Stimulated activated CD4-positive, alpha-beta T cell treated with anti-CD3 and anti-CD28 coated beads, Interleukin-4, amount 100 ng/mL, for 1 hour (primary cell): ENCODE measurements at places on chromosomes 6 and 20.

DNA sequence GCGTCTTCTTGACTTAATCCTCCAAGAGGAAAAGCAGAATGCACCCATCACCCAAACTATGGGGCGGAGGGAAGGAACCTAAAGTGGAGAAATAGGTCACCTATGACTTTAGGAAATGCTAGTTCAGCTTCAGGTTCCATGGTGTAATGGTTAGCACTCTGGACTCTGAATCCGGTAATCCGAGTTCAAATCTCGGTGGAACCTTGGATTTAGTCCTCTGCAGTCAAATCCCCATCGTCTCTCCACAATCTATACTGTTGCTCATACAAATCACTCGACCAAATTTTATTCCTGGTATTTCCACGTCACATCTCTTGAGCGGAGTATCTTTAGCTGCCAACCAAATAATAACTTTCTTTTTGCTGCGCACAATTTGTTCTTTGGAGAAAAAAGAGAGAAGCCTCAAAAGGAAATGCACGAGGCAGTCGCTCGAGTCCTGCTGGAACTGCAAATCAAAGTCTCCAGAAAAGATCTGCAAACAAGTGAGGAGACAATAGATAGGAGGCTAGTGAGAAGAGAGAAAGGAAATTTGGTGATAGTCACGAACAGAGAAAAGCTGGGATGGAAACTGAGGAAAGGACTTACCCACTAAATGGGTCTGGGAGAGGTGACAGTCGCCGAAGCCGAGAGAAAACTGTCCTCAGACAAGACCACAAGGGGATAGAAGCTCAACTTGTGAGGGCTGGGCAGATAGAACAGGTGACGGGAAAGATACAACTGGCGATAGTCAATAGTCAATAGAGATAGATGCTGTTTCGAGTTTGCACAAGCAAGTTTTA lies 16.6 kb downstream of the POM121L2 start:
- no peak for DNase-seq

GRCh38 chr20:64166721-64167615 lies 2.7 kb downstream of the MYT1 start:
- no peak for DNase-seq

DNA sequence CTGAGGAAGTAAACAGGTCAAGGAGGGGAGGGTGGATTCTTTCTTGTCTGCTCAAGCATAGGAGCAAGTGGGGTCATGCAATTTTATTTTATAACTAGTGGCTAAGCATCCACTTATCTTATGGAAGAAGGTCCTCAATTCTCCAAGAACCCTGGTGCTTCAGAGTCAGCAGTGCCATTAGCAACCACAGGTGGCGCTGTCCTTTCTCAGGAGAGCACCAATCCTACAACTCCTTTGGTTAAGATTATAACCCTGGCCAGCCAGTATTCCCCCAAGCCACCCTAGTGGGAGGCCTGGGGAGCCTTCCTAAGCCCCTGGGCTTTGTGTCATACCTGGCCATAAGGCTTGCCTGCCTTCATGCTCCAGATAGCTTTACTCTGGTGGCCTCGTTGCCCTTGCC lies 60.7 kb downstream of the PCSK2 start:
- DNase-seq, result no peak

GRCh38 chr6:41635365-41635764 lies 2.9 kb upstream of the MDFI start:
- DNase-seq, result no peak

GRCh38 chr20:19510611-19511010 lies 247.4 kb upstream of the RIN2 start:
- no peak for DNase-seq

- no peak for DNase-seq
These were observed 44.1 kb downstream of the BLTP3A start for GRCh38 chr6:34836008-34836407.

- DNase-seq, result no peak
These were observed 14.8 kb downstream of the TRIM31 start for GRCh38 chr6:30097902-30098768.

DNA sequence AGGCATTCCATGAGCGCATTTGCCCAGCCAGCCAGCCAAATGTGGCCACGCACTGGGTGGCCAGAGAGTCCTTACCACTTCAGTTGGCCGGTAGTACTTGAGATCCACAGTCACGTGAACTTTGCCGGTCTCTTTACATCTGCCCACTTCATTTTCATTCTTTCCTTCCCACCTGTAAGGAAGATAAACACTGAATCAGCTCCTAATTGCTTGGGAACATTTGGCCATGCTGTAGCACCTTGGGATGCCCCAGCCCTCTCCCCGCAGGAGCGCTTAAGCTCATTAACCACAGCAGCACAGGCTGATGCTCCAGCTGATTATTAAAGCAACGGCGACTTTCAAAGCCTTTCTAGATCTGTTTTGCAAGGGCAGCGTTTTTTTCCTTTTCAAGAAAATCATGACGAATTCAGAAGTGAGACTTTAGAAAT lies 116.6 kb downstream of the FOXC1 start:
- no peak for DNase-seq

GRCh38 chr6:154458565-154459470 lies 51.7 kb downstream of the CNKSR3 start:
- no peak for DNase-seq

DNA sequence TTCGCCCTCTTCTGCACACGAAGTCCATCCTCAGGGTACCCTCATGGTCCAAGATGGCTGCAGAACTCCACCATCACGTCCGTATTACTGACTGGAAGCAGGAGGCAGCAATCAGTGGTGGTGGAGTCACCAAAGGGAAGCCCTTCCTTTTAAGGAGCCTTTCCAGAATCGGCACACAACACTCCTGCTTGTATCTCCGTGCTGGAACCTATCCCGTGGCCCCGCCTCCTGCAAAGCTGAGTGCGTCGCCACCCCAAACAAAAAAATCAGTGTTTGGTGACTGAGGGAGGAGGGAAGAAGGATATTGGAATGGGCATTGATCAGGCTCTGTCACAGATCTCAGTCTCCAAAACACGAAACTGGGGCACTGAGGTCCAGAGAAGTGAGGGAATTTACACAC lies 5.8 kb upstream of the CCN5 start:
- no peak for DNase-seq

GRCh38 chr6:26474439-26474881 lies 16.7 kb downstream of the BTN2A1 start:
- DNase-seq, result no peak

DNA sequence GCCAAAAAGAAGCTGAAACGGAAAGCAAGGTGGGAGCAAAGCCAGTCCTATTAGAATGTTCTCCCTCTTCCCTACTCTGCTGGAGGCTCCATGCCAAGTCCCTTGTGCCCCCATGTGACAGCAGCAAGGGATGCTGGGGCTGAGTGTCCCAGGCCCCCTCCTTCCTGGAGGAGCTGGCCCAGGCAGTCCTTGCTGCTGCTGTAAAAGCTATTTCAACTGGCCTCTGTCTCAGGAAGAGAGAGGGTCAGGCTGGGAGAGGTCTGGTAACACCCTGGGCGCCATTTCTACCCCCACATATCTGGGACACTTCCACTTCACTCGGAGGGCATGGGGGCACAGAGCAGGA lies 25.0 kb downstream of the TTBK1 start:
- DNase-seq, result no peak

DNA sequence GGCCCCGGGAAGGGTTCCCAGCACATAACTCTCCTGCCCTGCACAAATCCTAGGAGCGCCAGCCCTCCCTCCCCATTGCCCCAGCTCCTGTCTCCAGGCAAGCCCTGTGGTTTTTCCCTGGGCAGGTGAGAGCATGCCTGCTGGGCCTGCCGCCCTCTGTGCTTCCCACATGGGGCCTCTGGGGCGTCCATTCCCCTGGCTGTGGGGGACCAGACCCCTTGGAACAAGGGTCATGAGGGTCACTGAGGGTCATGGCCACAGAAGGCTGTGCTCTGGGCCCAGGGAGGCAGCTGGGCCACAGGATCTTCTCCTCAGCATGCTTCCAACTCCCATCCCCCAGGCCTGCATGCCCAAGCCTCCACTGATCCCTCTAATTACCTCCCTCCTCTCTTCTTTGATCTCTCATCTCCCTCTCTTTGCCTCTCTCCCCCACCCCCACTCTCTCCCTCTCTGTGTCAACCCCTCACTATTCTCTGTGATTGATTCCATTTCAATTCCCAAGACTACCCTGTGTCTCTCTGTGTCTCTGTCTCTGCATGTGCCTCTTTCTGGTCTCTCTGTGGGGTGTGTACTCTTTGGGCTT lies 6.1 kb downstream of the MDFI start:
- no peak for DNase-seq

- no peak for DNase-seq
These were observed 150.4 kb downstream of the INSM1 start for GRCh38 chr20:20518263-20518662.

DNA sequence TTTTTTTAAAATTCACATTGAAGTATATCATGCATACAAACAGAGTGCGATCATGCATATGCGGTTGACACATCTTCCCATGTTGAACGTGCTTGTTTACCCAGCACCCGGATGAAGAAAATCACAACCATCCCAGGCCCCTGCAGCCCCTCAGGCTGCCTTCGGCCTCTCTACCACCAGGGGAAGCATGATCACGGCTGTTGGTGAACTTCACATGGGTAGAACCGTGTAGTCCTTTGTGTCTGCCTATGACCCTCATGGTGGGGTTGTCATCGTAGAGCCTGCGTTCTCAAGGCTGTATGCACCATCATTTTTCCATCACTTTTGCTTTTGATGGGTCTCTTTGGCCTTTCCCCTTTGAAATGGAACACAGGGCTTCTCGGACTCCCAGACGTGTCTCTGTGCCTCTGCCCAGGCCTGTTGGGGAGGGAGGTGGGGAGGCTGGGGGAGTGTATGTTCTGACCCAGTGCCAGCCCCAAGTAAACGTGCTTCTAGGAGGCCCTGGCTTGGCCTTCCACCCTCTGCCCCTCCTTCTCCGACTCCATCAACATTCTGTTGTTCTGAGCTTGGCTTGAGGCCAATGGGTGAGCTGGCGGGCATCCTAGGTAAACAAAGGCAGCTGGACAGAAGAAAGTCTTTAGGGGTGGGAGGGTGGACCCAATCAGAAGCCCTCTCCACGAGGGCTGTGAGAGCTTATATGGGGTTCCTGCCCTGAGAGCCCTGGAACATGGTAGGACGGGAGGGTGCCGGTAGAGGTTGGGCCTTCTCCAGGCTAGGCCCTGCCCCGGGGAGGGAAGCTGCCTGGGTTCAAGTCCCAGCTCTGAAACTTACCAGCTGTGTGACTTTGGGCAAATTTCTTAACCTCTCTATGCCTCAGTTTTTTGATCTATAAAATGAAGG lies 39.7 kb downstream of the TGM2 start:
- DNase-seq, result no peak

DNA sequence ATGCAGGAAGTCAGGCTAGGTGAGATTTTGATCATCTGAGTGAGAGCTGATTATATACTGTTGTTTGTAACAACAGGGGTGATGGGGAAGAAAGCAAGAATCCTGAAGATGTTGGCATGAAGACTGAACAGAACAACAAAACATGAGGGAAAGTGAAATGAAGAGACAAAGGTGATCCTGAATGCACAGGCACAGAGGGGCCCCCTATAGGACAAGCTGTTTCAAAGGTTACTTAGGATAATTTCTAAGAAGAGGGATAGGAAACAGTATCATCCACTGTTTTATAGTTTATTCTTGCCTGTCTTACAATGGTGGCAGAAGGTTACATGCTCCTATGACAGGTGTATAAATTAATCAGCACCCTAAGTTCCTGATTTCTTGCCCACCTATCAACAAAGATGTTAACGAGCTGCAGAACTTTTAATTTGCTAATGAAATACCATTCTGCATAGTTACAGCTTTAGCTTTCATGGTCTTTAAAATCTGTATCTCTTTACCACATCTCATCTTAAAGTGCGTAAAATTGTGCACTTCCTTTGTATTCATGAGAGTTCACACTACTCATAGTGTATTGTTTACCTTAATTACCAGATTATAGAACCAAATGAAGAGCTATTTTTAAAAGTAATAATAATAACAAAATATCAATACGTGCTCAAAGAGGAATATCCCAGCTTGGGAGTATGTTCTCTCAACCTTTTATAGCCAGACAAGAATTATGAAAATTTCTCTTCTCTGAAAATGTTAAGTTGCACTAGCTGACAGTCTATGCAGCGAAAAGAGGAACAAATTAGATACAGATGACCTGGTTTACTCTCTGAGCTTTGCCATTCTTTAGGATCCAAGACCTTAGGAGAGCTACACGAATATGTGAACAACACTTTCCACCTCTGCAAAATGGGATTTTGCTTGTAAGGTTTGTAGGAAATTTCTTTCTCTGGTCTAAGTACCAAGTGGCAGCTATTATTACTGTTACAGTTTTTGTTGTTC lies 192.5 kb downstream of the EDN1 start:
- no peak for DNase-seq

DNA sequence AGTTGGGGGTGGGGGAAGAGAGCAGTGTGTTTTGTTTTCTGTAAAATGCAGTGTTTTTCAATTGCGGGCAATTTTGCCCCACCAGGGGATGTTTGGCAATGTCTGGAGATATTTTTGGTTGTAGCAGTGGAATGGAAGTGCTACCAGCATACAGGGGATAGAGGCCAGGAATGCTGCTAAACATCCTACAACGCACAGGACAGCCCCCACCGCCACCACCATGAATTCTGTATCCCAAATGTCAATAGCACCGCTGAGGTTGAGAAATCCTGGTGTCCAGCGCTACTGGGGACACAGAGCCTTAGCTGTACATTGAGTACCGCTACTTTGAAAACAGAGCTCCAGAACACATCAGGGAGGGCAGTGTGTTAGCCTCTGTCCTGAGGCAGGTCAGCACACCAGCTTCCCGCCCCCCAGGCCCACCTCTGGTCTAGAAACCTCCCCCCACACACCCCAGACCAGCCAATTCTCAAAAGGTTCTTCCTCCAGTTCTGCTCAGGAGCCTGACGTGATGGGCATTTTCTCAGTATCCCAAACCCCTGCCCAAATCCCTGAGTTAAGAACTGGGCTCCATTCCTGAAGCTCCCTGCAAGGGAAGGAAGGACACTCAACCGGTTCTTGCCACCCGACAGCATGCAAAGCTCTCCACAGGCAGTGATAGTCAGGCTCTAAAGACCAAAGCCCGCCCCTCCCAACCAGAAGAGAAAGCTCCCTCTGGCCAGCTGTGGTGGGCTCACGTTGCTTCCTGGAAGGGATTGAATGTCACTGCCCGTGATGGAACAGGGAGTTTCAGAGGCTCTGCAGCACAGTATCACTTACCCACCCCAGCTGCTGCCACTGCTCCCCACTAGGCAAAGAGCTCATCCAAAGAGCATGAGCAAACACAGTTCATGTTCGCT lies 321.5 kb upstream of the JARID2 start:
- no peak for DNase-seq

- peak; percentile 30 for DNase-seq
These were observed 1.1 kb upstream of the AFDN start for GRCh38 chr6:167825332-167826229.

DNA sequence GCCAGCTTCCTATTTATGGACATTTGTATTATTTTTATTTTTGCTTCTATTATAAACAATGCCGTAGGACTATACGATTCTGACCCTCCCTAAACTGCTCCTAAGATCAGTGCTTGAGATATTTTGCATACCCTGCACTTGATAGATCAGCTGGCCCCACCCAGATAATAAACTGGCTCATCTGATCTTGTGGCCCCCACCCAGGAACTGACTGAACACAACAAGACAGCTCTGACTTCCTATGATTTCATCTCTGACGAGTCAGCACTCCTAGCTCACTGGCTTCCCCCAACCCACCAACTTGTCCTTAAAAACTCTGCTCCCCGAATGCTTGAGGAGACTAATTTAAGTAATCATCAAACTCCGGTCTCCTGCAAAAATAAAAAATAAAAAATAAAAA lies 34.9 kb upstream of the TFAP2A start:
- DNase-seq, result no peak

GRCh38 chr6:110575925-110576463 lies 99.6 kb upstream of the SLC22A16 start:
- DNase-seq, result no peak

- DNase-seq, result no peak
These were observed 127.8 kb downstream of the SOD2 start for GRCh38 chr6:159565181-159565710.

- no peak for DNase-seq
These were observed 4.9 kb downstream of the PLCG1 start for GRCh38 chr20:41142245-41142644.
